ENCODE measurements at places on chromosomes 4 and X. TPM values are rescaled to one million over a fixed set of nuclear protein-coding genes. Genes with fewer than 3 reads are reported as not detected.

Gene NLGN4X
- not detected for total RNA-seq

Gene GASK1B
- 2.6 TPM for total RNA-seq

Gene GPR82
- not detected for total RNA-seq

Gene FAM241A
- total RNA-seq: 5.1 TPM

Gene AMBN
- total RNA-seq: not detected

Gene SRPK3
- not detected for total RNA-seq

Gene KDR
- not detected for total RNA-seq

Gene TRPC5OS
- not detected for total RNA-seq

Gene POU3F4
- not detected for total RNA-seq

Gene GPC3
- total RNA-seq: not detected

Gene ESX1
- 0.15 TPM for total RNA-seq

Gene FANCB
- total RNA-seq: 2.3 TPM

Gene DGKK
- not detected for total RNA-seq

Gene CLDN22
- total RNA-seq: not detected

Gene UNC5C
- 0.04 TPM for total RNA-seq

Gene CT45A2
- not detected for total RNA-seq

Gene HMX1
- not detected for total RNA-seq
